ENCODE measurements at places on chromosomes 1 and 21. TPM values are rescaled to one million over a fixed set of nuclear protein-coding genes. Genes with fewer than 3 reads are reported as not detected.

The IVL gene
- 14.2 TPM for total RNA-seq

The INPP5B gene
- total RNA-seq = 34.7 TPM

The RSPO1 gene
- 0.24 TPM for total RNA-seq

The AMY2B gene
- total RNA-seq = 43.1 TPM

The PLA2G2C gene
- 0.48 TPM for total RNA-seq

The LSM10 gene
- total RNA-seq = 10.4 TPM

The CHI3L1 gene
- 5.8 TPM for total RNA-seq

The LIPI gene
- not detected for total RNA-seq

The GGPS1 gene
- 20.0 TPM for total RNA-seq

The PCBP3 gene
- 4.8 TPM for total RNA-seq

The RGS13 gene
- 5.5 TPM for total RNA-seq

The SNX7 gene
- total RNA-seq = 32.7 TPM

The EVI5 gene
- 105 TPM for total RNA-seq

The PIAS3 gene
- 10.6 TPM for total RNA-seq
